ENCODE measurements at places on chromosomes 13 and 19.

GRCh38 chr19:37669450-37669914 lies 14.2 kb upstream of the ZFP30 start:
- H3K27me3 ChIP-seq, result no peaks in the 10 kb centered on the region
- no peak for DNase-seq
- no peak overlapping the region for H3K4me3 ChIP-seq
- H3K4me1 ChIP-seq, result no peaks in the 10 kb centered on the region
- no peak overlapping the region for H3K27ac ChIP-seq

GRCh38 chr13:48979892-48980291 lies 4.2 kb downstream of the FNDC3A start:
- peak; percentile 35 for DNase-seq
- H3K4me3 ChIP-seq, result peak overlapping the region; percentile 63
- H3K27ac ChIP-seq, result peak overlapping the region; percentile 45
- H3K27me3 ChIP-seq, result no peaks in the 10 kb centered on the region

DNA sequence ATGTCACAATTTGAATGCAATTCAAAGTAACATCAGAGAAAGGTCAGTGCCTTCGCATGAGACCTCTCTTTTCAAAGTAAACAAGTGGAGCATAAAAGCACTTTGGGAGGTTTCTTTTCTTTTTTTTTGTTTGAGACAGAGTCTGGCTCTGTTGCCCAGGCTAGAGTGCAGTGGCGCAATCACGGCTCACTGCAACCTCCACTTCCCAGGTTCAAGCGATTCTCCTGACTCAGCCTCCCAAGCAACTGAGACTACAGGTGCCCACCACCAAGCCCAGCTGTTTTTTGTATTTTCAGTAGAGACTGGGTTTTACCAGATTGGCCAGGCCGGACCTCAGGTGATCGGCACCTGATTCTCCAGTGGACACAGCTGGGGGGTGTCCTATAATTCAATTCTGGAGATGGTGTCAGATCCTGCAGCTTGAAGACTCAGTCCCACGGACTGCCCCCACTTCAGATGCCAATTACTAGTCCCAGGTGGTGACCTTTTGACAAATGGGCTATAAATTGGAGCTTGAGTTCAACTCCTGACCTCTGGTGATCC lies 57.6 kb downstream of the RGCC start:
- H3K4me3 ChIP-seq, result no peak overlapping the region
- no peak for DNase-seq
- no peaks in the 10 kb centered on the region for H3K4me1 ChIP-seq
- no peak overlapping the region for H3K27ac ChIP-seq

DNA sequence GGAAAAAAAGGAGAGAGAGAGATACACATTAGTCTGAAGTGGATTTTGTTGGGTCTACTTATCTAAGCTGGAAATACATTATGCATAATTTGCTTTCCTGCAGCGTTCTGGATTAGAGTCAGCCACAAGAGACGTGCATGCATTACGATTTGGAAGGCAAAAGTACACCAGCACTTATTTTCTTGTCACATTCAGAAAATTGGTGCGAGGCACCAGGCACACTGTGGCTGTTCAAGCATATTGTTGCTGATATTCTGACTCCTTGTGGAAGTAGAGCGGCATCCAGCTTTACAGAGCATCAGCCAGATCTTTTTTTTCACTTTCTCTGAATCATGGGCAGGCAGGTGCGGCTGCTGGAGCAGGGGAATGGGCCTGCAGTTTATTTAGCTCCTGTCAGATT lies 905.6 kb upstream of the SPRY2 start:
- no peak overlapping the region for H3K4me3 ChIP-seq
- H3K27me3 ChIP-seq, result peaks cover 4% of the 10 kb centered on the region
- H3K27ac ChIP-seq, result no peak overlapping the region
- H3K36me3 ChIP-seq, result no peaks in the 10 kb centered on the region

GRCh38 chr13:88978607-88979006 lies 1307.4 kb downstream of the SLITRK5 start:
- no peaks in the 10 kb centered on the region for H3K36me3 ChIP-seq
- no peaks in the 10 kb centered on the region for H3K4me1 ChIP-seq
- no peak overlapping the region for H3K27ac ChIP-seq
- no peak overlapping the region for H3K4me3 ChIP-seq
- no peaks in the 10 kb centered on the region for H3K27me3 ChIP-seq
- DNase-seq, result no peak

- no peaks in the 10 kb centered on the region for H3K4me1 ChIP-seq
- H3K27ac ChIP-seq, result no peak overlapping the region
- peaks cover 5% of the 10 kb centered on the region for H3K36me3 ChIP-seq
- no peak for DNase-seq
- no peak overlapping the region for H3K4me3 ChIP-seq
Observed at GRCh38 chr19:50176775-50177174, 13.7 kb upstream of the IZUMO2 start.

GRCh38 chr13:33543089-33543459 lies 257.5 kb upstream of the STARD13 start:
- H3K36me3 ChIP-seq, result peaks cover 12% of the 10 kb centered on the region
- H3K27me3 ChIP-seq, result no peaks in the 10 kb centered on the region
- H3K4me1 ChIP-seq, result peaks cover 25% of the 10 kb centered on the region
- DNase-seq, result no peak
